ENCODE measurements at places on chromosomes 16 and 17.

DNA sequence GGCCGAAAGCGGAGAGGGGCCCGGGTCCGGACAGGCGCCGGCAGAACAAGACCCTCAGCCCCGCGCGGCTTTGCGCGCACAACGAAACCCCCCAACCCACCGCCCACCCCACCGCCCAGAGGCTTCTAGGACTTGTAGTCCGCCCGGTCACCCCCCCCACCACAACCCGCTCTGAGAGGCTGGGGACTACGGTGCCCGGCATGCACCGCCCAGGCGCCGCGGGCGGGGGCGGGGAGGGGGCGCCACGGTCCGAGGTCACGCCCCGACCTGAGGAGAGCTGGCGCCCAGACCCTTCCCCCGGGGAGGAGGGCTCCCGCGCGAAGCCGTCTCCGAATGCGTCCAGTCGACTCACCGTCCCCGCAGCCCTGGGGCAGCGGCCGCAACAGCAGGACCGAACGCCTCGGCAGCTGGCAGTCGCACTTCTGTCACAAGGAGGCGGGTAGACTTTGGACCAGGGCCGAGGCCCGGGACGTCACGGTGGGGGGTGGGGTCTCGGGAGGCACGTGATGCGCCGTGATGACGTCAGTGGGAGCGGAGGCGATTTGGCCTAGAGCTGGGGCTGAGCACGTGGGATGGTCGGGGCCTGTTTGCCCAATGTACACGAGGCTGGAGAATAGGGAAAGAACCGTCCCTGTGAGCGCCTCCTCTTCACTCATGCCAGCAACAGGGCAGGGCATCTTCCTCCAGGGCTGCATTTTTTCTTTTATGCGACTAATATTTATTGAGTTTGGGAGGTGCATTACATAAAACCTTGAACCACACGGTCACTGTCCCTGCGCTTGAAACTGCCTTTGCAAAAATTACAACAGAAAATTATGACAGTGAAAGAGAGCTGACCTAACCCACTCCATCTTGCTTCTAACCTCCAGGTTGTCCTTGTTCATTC is at the start of gene CDIP1:
Gene CDIP1, minus strand, starts transcription at position 424 of the 886 bp plus-strand sequence. CDS start 24,643 bp downstream, outside the sequence.
- DNase-seq, result peak; percentile 96

DNA sequence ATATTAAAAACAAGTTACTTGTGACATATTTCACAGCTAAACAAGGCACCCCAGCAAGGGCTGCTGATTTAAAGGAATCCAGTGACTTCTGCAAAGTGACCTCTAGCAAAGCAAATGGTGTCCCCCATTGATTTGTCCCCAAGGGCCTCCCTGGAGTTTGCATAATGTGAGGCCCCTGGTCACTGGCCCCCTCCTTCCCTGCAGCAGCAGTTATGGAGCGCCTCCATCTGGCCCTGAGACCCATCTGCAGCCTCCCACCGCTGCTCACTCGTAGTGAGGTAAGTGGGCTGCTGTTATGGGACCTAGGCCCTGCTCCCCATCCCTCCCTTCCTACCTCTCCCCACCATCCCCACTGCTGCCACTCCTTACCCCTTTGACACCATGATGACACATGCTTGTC is 19.6 kb upstream of the EEF2K start:
- DNase-seq, result no peak

- DNase-seq, result no peak
Measured at GRCh38 chr16:81261049-81261648, 22.7 kb downstream of the BCO1 start.

- DNase-seq, result no peak
Measured at GRCh38 chr17:55117164-55117563, 147.6 kb upstream of the HLF start.

DNA sequence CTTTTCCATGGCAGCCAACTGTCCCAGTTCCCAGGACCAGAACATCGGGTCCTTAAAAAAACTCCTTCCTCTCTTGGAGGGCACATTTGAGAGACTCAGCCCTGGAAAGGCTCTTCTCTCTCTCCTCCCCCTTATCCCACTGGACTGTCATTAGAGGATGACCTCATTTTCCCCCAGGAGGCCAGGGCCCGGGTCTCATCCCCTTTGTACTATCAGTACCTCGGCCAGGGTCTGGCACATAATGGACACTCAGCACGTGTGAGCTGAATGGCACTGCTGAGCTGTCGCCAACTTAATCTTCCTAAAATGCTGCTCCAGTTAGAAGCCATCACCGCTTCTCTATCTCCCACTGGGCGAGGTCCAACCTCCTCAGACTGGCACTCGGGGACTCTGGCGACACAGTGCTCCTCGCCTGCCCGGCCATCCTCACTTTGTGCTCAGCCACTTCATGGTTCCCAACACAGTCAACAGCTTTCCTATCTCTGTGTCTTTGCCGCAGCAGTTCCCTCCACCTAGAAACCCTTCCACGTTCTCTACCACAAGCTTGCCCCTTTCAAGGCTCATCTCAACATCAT is 3.6 kb upstream of the RHBDL3 start:
- no peak for DNase-seq

GRCh38 chr17:61408151-61409041 is 8.8 kb downstream of the TBX2 start:
- no peak for DNase-seq
